Breast epithelium (tissue), 4 donors: ENCODE measurements at places on chromosomes 12 and 14. TPM values are rescaled to one million over a fixed set of nuclear protein-coding genes. Genes with fewer than 3 reads are reported as not detected.

Gene TNS2
- total RNA-seq, result 228 TPM

Gene SUDS3
- total RNA-seq, result 38.9 TPM

Gene RNF10
- total RNA-seq, result 112 TPM

DNA sequence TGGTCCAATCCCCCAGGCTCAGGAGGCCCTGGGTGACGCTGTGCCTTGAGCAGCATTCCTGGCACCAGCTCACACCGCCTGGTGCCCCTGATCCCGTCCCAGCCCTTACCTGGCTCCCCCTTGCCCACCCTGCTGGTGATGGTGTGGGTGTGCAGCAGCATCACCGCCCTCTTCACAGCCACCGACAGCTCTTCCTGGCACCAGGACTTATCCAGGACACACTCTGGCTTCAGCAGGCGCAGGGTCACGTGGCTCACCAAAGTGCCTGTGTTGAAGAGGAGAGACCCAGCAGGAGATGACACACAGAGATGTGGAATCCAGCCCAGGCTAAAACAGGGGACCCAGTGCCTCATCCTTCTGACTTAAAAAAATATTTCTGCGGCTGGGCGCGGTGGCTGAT, 36.2 kb downstream of the GCN1 start:
- peaks cover 36% of the 10 kb centered on the region for H3K36me3 ChIP-seq
- H3K4me1 ChIP-seq, result no peaks in the 10 kb centered on the region
- no peak overlapping the region for H3K4me3 ChIP-seq
- no peaks in the 10 kb centered on the region for H3K27me3 ChIP-seq
- no peak for DNase-seq
